ENCODE measurements at places on chromosomes 4 and X. TPM values are rescaled to one million over a fixed set of nuclear protein-coding genes. Genes with fewer than 3 reads are reported as not detected.

The GABRG1 gene
- not detected for total RNA-seq

The DSPP gene
- not detected for total RNA-seq

The TMSB15A gene
- not detected for total RNA-seq

The LANCL3 gene
- total RNA-seq = 2.5 TPM

The F8A2 gene
- total RNA-seq = not detected

The MAGED4 gene
- 2.7 TPM for total RNA-seq

The TLR7 gene
- total RNA-seq = not detected

The POU3F4 gene
- not detected for total RNA-seq

The ODAM gene
- not detected for total RNA-seq

The FGFR3 gene
- total RNA-seq = 96.5 TPM

The FHIP1A gene
- total RNA-seq = 20.4 TPM

The ZNF630 gene
- total RNA-seq = 4.7 TPM

The PRR32 gene
- not detected for total RNA-seq

The GIMD1 gene
- total RNA-seq = not detected

The TLR10 gene
- not detected for total RNA-seq

The F11 gene
- total RNA-seq = not detected

The RIPPLY1 gene
- total RNA-seq = not detected

The PHKA1 gene
- 5.2 TPM for total RNA-seq

The MAGEA9B gene
- not detected for total RNA-seq

The HSPA4L gene
- 14.2 TPM for total RNA-seq

The PNMA6A gene
- total RNA-seq = 1.2 TPM

The PLAC8 gene
- total RNA-seq = not detected

The GNRHR gene
- not detected for total RNA-seq

The SLC38A5 gene
- 15.5 TPM for total RNA-seq

The PGRMC1 gene
- 101 TPM for total RNA-seq

The NLGN4X gene
- total RNA-seq = 2.5 TPM

The MTM1 gene
- total RNA-seq = 13.3 TPM

The P2RY10 gene
- total RNA-seq = 0.98 TPM

The ARMCX1 gene
- 28.5 TPM for total RNA-seq

The CDS1 gene
- 8.8 TPM for total RNA-seq

The SSX7 gene
- not detected for total RNA-seq

The SPANXC gene
- total RNA-seq = not detected

The AMTN gene
- total RNA-seq = not detected

The GPC4 gene
- 7.6 TPM for total RNA-seq

The CD38 gene
- total RNA-seq = 1.2 TPM

All from vagina (tissue), 2 donors.